ENCODE measurements at places on chromosomes 11 and 22.

- no peak for DNase-seq
These were observed 17.4 kb upstream of the CREB3L1 start for GRCh38 chr11:46259971-46260560.

DNA sequence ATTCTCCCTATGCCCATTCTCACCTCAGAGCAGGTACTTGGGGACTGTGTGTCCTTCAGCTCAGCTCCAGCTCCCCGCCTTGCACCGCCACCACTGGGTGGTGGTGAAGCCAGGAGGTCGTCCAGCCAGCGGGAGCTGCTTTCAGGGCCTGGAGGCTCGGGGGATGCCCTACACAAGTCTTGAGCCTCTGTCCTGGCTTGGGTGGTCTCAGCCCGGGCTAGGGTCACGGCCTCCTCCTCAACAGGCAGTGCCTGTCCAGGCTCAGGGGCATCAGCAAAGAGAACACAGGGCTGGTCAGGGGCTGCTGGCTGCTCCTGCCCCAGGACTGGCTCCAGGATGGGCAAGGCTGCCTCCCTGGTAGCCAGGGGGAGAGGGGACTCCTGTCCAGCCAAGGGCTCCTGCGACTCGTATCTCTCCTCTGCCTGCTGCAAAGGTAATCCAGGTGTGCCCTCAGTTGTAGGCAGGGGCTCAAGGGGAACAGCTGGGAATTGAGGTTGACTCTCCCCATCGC, 12.2 kb downstream of the TNKS1BP1 start:
- no peak for DNase-seq

DNA sequence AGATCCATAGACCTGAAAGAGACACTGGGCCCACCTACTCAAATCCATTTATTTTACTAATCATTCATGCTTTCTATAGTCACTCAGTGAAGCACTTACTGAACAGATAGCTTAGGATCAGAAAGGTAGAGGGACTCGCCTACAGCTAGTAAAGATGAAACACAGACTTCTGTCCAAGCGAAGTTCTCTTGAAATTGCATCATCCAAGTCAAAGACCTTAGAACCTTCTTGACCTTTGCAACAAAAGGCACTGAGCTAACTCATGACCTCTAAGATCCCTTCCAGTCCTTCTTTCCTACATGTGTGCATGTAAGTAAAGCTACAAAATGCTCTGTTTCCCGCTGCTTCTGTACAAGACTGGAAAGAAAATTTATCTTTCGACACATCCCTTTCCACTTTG, 377.6 kb downstream of the LARGE1 start:
- no peak for DNase-seq

DNA sequence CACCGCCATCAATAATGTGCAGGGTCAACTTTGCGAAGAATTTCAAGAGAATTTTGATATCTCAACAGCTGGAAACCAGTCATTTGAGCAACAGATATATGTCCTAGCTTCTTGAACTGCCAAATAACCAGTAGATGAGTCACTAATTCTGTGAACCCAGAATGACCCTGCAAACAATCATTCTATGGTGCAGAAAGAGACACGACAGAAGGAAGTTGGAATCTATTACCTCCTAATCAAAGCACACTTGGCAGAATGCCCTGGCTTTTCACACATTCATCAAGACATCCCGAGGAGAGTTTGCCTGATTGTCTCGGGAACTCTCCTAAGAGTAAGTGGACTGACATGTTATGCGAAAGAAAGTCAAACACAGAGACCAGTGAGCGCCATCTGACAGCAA, 621.1 kb downstream of the OPCML start:
- no peak for DNase-seq

DNA sequence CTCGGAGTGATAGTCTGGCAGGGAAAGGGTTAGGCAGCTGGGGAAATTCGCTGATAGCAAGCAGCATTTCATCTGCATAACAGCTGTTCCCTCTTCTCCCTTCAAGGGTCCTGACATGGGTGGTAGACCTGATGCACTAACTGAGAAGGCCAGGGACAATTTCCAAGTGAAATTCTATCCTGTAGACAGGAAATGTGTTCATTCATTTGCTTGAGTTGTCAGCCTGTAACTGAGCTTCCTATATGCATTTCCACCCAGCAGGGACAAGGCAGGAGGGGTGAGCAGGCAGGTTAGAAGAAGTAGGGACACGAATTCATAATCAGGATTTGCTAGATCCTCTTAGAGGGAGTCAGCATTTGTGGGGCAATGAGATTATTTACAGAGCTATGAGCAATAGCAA, 154.3 kb upstream of the NCAM1 start:
- DNase-seq, result no peak

GRCh38 chr11:61061081-61061826, 41.0 kb upstream of the CD5 start:
- DNase-seq, result peak; percentile 9

GRCh38 chr11:3200388-3201111, 18.1 kb downstream of the MRGPRG start:
- DNase-seq, result no peak

DNA sequence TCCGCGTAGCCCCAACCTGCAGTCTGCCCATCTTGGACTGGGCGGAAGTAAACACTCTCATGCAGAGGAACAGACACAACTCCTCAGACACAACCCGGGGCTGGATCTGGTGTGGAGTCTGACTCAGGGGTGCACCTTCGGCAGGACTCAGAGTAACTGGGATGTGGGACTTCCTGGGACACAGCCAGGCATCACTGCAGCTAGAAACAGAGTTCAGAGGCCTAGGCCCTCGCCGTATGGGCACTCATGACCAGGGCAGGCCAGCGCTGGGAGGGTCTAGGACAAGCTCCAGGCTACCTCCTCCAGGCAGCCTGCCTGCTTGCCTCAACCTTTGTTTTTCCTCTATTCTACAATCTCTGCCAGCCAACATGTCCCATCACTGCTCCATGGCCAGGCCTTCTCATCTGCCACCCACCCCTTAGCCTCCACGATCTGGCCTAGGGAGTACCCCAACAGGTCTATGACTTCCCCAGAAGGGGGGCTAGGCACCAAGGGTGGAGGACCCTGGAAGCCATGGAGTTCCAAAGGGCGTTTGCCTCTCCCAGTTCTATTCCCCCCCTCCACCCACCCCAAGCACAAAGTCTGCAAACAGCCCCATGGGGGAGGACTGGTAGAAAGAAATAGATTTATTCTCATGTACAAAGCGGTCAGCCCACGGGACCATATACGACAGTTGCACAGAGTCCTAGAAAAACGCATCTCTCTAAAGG, 98.5 kb downstream of the PDE2A start:
- no peak for DNase-seq

DNA sequence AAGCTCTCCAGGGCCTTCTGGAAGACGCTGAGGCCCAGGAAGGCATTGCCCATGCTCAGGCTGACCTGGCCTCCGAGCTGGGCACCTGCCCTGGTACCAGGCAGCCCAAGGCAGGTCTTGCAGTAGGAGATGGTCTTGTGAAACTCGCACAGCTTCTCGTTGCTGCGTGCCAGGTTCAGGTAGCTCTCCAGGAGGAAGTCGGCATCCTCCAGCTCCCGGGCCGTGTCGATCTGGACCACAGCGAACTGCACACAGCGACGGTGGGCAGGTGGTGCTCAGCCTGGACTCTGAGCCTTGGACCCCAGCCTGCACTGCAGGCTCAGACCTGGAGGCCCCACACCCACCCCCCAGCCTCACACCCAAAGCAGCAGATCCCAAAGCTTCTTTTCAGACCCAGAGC, 1.0 kb downstream of the RAPSN start:
- DNase-seq, result no peak

GRCh38 chr11:76267556-76267955, 61.3 kb upstream of the WNT11 start:
- peak; percentile 47 for DNase-seq

DNA sequence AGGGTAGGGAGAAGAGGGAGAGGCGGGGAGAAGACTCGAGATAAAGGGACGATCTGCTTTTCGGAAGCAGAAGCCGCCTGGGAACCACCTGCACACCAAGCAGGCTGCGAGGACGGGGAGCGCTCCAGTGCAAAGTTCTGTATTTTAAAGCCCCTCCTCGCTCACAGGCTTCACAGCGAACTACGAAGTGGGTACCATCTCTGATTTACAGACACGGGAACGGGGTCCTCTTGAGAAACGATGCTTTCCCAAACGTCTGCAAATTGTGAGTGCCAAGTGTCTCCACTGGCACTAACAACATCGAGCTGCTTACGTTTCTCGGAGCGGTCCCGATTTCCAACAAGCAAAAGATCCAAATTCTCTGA, 700 bp upstream of the STX3 start:
- DNase-seq, result no peak

DNA sequence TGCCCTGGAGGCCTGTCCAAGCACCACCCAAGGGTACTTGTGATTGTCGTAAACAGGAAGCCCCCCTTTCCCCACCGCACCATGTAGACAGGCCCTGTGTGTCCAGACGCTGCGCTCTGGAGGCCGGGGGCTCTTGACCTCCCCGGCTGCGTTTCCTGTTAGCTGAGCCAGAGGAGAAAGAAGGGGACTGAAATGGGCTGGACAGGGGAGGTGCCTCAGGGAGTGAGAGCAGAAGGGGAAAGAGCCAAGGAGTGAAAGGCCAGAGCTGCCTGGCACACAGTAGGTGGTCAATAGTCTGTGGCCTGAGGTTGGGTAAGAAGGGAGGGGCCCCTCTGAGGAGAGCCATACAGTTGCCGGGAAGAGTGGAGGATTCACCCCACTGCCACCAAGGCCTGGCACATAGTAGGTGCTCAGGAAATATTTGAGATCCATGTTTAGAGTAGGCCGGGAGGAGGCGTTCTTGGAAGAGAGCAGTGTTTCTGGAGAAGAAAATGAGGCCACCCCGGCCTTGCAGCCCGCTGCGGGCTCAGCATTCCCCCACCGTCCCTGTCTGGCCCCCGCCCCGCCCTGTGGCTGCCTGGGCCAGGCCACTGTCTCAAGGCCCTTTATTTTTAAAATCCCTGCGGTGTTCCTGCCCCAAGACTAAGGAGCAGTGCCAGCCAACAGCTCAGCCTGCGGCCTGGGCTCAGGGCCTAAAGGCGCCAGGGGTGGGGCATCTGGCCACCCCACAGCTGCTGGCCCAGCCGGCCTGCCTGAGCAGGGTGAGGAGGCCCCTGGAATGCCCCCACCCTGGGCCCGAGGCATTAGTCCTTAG, 13.6 kb upstream of the CDC42EP1 start:
- no peak for DNase-seq

GRCh38 chr22:45680932-45681700, 9.5 kb downstream of the ATXN10 start:
- DNase-seq, result no peak

- DNase-seq, result peak; percentile 49
These were observed 11.8 kb upstream of the UVRAG start for GRCh38 chr11:75802913-75803820.

- no peak for DNase-seq
These were observed 287.9 kb upstream of the MTNR1B start for GRCh38 chr11:92681586-92681985.

DNA sequence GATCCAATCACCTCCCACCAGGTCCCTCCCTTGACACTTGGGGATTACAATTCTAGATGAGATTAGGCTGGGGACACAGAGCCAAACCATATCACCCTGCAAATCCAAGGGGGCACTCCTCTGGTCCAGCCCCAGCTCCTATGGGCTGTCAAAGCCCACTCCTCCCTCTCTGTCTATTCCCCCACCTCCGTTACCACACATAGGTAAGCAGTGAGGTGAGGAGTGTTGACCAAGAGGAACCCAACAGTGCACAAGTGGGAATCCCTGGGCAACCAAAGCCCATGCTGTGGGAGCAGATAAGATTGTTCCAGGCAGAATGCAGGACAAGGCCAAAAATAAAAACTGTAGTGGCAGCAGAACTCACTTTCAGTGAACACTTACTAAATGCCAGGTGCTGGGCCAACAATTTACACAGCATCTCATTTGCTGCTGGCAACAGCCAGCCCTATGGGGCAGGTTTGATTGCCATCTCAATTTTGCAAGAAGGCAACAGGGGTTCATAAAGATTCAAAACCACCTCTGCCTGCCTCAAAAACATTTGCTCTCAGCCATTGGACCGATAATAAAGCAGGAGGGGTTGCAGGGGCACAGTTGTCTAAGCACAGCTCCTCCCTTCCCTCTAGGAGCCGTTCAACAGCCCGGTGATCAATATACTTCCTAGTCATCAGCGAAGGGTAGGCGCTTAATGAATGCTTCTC, 8.9 kb downstream of the SDF2L1 start:
- no peak for DNase-seq

Measured in stromal cell of bone marrow (primary cell).